ENCODE measurements at places on chromosomes 5 and 9. TPM values are rescaled to one million over a fixed set of nuclear protein-coding genes. Genes with fewer than 3 reads are reported as not detected.

GRCh38 chr9:101508211-101508610 is 25.4 kb upstream of the RNF20 start:
- no peak for DNase-seq

GRCh38 chr5:8831854-8832253 is 714.0 kb downstream of the SEMA5A start:
- DNase-seq: no peak

DNA sequence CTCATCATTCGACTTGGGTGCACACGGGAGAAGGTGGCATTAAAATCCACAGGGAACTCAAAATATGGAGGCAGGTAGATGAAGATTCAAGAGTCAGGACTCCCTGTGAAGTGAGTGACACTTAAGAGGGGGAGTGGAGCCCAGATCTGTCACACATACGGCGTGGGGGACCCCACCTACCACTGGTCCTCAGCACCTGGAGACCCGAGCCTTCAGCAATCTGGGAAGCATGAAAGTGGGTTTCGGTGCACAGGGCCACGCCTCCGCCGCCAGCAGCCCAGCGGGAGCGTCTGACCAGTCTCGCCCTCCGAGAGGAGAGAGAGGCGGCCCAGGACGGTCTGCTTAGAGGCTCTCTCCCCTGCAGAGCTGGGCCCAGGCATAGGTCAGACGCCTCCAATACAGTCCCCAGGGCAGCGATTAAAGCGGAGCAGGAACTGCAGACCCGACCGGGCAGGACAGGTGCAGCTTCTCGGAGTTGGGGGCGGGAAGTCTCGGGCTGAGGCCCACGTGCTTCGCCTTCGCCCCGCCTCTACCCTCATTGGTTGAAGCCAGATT is 639 bp upstream of the SLC2A8 start:
- DNase-seq: no peak

- no peak for DNase-seq
Measured at GRCh38 chr5:53446908-53447307, 33.5 kb upstream of the FST start.

DNA sequence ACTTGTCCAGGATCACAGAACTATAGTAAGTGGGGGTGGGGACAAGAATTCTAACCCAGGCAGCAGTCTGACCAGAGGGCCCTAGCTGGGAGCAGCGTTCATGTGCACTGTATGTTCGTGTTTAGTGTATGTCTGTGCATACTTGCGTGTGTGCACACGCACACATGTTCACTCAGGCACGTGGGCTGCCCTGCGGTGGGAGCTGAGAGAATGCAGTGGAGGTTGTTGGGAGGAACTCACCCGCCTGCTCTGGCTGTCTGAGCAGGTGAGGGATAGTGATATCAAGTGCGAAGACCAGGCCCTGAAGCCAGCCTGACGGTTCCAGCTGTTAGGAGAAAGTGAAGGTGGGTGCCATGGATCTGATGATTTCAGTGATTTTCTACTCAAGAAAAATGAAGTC is 942 bp downstream of the DCANP1 start:
- no peak for DNase-seq

- DNase-seq: no peak
Measured at GRCh38 chr9:130022566-130023143, 20.3 kb downstream of the FNBP1 start.

DNA sequence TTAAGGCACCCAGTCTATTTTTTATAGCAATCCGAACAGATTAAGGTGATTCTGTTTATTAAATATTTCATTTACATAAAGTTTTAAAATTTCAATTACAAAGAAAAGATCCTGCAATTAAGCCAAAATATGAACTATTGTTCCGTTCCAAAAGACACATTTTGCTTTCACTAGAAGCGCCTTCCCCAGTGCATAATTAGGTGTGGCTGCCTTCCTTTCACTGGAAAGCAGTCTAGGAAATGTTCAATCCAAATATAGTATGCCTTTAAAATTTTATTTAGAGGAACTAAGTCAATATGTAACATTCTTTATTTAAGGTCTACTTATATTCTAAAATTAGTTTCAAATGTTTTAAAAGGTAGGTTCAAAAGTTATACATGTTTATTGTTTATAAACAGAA is 7.6 kb downstream of the CTNNAL1 start:
- DNase-seq: no peak

DNA sequence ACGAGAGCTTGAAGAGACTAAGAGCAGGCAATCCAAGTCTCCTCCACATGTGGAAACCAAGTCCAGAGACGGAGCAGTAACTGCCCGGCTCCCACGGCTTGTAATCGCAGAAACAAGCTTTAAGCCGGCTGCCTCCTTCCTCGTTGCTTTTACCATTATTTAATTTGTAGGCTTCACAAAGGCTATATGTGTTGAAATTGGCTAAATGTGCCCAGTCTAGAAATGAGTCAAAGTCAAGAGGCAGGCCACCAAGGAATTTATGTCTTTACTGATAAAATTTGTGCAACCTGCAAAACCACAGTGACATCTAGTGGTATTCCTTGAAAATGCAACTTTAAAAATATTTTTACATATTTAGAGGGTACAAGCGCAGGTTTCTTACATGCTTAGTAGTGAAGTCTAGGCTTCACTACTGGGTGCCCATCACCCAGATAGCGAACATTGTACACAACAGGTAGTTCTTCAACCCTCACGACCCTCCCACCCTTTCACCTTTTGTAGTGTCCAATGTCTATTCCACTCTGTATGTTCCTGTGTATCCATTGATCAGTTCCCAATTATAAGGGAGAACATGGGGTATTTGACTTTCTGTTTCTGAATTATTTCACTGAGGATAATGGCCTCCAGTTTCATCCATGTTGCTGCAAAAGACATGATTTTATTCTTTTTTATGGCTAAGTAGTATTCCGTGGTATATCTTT is 33.5 kb upstream of the EBF1 start:
- DNase-seq: no peak

DNA sequence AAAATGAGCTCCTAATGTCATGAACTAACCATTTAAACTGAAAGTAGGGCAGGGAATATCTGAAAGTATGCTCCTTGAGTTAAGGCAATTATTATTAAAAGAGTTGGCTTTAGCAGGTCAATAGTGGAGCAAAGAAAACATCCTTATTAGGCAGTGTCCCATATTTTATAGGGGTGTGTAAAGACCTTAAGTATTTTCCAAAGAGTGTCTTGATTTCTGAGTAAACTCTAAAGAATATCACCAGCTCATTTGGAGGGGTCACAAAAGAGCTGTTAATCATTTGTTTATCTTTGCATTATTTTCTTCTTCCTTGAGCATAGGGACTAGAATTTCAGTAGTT is 109.3 kb downstream of the MUSK start:
- no peak for DNase-seq

- DNase-seq: no peak
Measured at GRCh38 chr9:127509261-127509954, 58.1 kb downstream of the LRSAM1 start.

GRCh38 chr9:86764221-86764624 is 183.1 kb downstream of the GAS1 start:
- no peak for DNase-seq

- DNase-seq: no peak
Measured at GRCh38 chr5:177183142-177183541, 49.6 kb downstream of the NSD1 start.

DNA sequence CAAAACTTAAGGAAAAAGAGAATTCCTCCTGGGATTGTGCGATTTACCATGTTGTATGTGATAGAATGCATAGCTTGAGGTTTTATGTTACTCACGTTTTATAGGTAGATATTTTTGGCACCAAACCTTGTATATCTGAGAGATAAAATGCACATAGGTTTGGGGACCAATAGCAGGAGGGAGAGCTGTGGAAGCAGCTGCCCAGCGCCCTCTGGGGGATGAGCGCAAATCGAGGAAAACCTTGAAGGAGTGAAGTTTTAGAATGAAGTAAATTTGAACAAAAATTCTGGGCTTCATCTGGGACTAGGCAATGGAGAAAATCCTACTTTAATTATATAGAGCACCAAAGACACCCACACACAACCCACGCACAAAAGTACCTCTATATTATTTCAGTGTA is 197.0 kb downstream of the ADCY2 start:
- no peak for DNase-seq

- DNase-seq: no peak
Measured at GRCh38 chr9:34443533-34443932, 14.8 kb downstream of the FAM219A start.

DNA sequence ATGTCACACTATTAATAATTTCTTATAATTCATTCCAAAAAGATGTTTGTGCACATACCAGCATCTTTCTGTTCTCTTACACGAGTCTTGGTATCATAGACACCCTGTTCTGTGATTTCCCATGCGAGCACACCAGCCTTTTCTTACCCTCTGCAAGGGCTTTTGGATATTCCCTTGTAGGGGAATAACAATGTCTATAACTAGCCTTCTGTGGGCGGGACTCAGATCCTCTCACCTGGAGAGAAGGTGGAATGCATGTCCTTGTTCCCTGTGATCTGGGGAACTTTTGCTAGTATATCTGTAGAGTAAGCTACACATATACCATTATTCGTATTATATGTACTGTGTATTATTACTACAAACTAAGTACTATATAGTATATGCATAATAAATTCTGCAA is 44.8 kb downstream of the EHMT1 start:
- no peak for DNase-seq

DNA sequence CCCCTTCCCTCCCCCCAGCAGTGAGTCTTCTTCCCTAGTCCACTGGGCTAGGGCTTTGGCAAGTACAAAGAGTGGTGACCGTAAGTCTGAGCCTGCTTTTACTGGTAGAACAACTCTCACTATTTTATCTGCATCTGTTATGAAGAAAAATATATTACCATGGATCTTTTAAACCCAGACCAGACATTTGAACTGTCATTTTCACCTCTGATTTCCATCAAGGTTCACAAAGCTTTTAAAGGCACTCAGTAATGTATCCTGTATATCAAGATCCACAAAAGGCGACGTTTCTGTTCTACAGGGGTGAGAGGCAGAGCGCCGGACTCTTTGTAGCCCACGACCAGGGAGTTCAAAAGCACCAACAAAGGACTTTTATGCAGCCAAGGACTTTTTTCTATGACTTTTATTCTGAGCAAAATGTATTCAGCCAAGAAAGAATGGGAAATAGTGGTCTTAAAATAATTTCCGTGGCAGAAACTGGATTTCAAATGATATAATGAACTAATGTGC is 388.3 kb downstream of the ANXA1 start:
- DNase-seq: no peak

GRCh38 chr9:116267021-116267420 is 113.4 kb downstream of the PAPPA start:
- no peak for DNase-seq

DNA sequence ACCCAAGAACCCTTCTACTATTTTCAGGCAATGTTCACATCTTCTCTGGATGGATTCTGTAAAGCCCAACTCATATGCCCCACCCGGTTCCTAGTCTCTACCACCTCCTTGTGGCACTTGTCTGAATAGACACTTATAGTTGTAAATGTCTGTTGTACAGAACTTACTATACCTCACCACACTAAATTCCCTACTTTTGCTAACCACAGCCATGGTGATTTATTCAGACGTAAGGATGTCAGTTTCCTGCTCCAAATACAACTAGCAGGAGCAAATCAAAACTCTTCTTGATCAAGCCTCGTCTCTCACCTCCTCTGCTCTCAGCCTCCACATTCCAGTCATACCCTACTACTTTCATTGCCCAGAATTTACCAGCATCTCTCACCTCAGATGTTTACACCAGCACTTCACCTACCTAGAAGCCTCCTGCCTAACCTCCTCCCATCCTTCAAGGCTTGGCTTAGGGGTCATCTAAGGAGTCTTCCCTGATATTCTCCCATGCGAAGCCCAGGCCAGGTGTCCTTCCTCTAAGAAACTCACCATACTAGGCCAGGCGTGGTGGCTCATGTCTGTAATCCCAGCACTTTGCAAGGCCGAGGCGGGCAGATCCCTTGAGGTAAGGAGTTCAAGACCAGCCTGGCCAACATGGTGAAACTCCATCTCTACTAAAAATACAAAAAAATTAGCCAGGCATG is 75.5 kb downstream of the MAPKAP1 start:
- no peak for DNase-seq

DNA sequence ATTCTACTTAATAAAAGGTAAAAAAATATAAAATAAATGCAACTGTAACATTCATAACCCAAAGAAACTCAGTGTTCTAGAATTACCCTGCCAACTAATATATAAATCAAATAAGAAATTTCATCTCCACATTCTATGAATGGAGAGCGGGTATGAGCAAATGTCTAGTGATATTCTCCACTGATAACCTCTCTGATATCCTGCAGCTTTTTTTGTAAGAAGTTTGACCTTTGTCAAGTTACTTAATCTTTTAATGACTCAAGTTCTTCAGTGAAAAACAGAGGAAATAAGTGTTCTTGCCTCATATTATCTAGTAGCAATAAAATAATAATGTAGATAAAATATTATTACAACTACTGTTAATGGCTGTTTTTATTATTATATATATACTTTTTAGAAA is 1275.6 kb upstream of the CDH9 start:
- no peak for DNase-seq

- DNase-seq: no peak
Measured at GRCh38 chr5:139675213-139675612, 27.1 kb downstream of the CXXC5 start.

DNA sequence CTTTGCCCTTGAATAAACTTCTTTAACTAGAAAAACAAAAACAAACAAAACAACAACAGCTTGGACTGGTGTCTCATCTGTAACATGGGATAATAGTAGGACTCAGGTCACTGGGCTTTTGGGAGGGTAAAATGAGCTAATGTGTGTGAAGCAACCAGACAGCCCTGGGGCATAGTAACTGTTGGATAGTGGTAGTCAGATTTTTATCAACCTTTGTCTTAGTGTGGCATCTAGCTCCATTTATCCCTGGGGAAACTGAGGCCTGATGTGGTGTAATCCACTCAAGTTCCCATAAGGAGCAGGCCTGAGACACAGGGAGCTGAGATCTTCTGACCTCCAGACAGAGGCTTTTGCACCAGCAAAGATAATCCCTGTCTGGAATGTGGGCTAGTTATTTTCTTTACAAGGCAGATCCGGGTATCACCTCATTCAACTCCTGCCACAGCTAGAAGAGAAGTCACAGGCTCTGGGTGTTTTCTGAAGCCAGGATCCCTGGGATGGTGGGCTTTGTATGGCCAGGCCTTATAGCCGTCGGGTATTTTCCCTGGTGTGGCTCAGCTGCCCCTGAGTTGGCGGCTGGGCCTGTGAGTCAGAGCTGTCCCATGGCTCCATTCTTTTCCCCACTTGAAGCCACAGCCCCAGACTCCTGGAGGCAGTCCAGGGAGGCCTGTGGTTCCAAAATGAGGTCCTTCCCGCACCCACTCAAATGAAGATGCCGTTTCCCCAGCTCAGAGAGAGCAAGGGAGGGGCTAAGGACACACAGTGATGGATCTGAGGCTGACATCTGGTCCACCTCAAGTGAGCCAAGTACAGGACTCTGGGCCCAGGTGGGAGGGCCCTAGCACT is 26.1 kb upstream of the CSF1R start:
- no peak for DNase-seq

Gene PCDHB4
- 1.2 TPM for total RNA-seq

Gene STING1
- 9.5 TPM for total RNA-seq

Gene C9orf153
- total RNA-seq: not detected

Gene GABBR2
- not detected for total RNA-seq

Gene FSTL4
- 0.35 TPM for total RNA-seq

Gene TXNDC8
- total RNA-seq: not detected

Gene NUP188
- total RNA-seq: 54.4 TPM

Gene LSM11
- total RNA-seq: 3.7 TPM

Gene CHSY3
- 1.6 TPM for total RNA-seq

Gene DBH
- not detected for total RNA-seq

Gene SLC34A3
- total RNA-seq: not detected

Gene TAF11L10
- not detected for total RNA-seq
